ENCODE measurements at places on chromosomes 7 and 10.

DNA sequence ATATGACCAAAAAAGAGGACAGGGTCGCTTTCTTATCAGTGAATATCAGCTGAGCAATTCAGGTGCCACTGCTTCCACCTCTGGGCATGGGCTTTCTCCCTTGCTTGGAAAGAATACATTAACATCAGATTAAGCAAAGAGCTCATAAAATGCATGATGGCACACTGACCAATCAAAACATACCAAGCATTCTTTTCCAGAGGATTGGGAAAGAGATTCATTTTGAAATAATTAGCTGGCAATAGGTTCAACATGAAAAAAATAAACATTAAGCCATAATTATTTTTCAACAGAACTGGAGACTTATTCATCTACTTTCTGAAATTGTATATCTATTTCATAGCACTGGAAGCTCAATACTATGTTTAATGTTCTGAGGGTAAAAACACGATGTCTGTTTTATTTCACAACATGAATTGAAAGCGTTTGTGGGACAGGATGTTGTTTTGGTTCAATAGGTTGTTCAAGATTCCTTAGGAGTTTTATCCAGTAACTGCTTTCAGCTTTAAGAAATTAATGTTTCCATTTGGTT is 53.2 kb downstream of the TFAM start:
- no peak for DNase-seq

GRCh38 chr7:117383483-117384189 is 43.7 kb downstream of the ASZ1 start:
- DNase-seq, result no peak

DNA sequence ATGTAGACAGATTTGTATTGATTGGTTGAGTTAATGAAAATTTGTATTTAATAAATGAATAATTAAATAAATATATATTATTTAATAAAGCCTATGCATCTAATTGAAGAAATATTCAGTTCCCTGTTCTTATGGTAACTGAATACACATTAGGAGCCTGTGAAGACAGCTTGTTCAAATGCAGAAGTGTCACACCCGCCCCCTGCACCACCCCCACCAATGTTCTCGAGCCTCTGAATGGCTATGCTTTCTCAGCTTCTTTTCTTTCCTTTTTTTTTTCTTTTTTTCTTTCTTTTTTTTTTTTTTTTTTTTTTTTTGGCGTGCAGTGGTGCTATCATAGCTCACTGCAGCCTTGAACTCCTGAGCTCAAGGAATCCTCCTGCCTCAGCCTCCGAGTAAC is 38.3 kb upstream of the PARD3 start:
- no peak for DNase-seq

DNA sequence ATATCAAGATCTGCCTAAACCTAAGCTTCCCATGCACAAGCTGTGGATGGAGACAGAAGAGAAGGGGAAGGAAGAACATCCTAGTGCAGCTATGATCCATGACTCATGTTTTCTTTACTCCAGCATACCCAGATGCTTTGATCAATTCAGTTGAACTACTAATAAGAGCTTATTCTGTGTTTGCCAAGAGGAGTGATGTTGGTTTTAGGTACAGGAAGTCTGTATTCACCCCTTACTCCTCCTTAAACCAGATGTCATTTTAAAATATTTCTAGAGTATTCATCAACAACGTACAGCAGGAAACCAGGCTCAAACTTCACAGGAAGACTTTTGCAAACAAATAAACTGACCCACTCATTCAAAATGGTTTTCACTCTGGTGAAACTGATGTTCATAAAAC is 29.2 kb downstream of the PANK1 start:
- no peak for DNase-seq

DNA sequence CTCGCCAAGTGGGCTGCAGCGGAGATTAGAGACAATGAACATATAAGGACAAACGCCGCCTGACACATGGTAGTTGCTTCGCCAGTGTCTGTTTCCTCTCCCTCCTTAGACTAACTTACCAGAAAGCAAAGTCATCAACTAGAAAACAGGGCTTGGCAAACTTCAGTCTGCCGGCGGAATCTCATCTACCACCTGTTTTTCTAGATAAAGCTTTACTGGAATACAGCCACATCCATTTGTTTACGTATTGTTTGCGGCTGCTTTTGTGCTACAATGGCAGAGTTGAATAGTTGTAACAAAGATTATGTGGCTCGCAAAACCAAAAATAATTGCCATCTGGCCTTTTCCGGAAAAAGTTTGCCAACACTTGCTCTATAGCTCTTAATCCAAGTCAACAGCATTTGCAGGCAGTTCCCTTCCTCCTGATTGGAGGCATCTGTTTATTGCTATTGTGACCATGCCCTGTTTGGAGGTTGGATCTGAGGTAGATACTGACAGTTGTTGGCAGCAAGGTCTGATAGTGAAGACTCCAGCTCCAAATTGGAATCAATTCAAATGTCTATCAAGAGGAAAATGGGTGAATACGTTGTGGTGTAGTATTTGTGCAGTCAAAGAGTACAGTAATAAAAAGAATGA is 260.6 kb downstream of the POU6F2 start:
- no peak for DNase-seq

- DNase-seq, result no peak
Measured at GRCh38 chr7:43906331-43907010, at the start of gene URGCP. Gene URGCP (minus strand): TSS chr7:43906596. CDS start chr7:43906575, 21 bp downstream.

GRCh38 chr10:99143011-99143410 is 92.6 kb downstream of the HPSE2 start:
- no peak for DNase-seq

DNA sequence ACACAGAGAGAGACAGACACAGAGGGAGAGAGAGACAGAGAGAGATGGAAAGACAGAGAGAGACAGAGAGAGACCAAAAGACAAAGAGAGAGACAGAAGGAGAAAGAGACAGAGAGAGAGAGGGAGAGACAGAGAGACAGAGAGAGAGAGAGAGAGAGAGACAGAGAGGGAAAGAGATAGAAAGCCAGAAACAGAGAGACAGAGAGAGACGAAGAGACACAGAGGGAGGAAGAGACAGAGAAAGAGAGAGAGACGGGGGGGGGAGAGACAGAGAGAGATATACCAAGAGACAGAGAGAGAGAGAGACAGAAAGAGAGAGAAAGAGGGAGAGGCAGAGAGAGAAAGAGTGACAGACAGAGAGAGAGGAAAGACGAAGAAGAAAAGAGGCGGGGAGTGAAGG is 10.2 kb downstream of the VSTM4 start:
- no peak for DNase-seq

- DNase-seq, result no peak
Measured at GRCh38 chr10:30995081-30995770, 36.4 kb downstream of the ZNF438 start.

DNA sequence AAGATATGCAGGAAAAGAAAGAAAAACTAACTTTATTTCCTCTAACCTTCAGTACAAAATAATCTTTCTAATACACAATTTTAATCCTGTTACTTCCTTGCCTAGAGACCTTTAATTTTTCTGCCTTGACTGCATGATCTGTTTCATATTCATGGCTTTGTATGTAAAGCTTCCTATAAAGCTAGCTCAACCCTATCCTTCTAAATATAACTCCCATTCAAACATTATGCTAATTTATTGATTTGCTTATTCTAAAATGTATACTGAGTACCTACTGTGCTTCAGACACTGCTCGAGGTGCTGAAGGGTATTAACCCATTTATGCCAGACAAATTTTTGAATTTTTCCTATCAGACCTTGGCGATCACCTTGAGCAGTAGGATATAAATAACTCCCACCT is 47.6 kb downstream of the SEMA3C start:
- no peak for DNase-seq

- no peak for DNase-seq
Measured at GRCh38 chr7:43758822-43759683, 573 bp downstream of the BLVRA start.

- DNase-seq, result no peak
Measured at GRCh38 chr7:106608661-106609060, 52.3 kb downstream of the CCDC71L start.

DNA sequence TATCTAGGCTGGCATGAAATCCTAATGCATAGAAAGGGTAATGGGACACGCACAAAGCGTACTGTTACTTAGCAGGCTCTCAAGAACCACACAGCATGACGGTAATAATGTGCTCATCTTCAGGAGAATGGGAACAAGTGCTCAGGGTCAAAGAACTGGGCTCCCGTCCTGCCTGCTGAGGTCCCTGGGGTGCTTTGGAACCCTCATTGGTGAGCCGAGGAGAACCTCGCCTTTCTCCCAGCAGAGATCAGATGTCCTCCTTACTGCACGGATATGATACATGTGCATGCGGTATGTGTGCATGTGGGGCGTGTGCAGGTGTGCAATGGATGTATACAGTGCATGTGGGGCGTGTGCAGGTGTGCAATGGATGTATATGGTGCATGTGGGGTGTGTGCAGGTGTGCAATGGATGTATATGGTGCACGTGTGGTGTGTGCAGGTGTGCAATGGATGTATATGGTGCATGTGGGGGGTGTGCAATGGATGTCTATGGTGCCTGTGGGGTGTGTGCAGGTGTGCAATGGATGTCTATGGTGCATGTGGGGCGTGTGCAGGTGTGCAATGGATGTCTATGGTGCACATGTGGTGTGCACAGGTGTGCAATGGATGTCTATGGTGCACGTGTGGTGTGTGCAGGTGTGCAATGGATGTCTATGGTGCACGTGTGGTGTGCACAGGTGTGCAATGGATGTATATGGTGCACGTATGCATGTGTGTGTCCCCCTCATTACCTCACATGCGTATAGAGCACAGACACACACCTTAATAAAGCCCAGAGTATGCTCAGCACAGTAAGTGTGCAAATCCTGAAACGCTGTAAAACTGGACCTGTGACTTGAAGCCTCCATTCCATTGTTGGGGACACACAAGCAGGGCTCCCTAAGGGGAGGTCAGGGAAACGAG is 336.3 kb downstream of the PTPRN2 start:
- no peak for DNase-seq

DNA sequence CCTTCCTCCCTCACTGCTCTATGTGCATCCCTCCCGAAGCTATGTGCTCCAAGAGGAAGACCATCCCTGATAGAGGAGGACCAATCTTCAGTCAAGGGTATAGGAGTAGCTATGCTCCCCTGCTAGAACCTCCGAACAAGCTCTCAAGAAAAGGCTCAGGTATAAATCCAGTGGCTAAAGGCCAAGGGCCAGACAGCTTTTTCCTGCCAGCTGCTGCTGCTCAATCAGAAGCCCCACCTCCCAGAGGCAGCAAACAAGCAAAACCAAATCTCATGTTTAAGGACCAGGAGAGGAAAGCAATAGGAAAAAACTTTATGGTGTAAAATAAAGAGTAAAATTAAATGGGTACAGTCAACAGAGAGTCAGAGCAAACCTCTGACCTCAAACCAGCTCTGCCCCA is 187.2 kb downstream of the FGFR2 start:
- DNase-seq, result no peak

DNA sequence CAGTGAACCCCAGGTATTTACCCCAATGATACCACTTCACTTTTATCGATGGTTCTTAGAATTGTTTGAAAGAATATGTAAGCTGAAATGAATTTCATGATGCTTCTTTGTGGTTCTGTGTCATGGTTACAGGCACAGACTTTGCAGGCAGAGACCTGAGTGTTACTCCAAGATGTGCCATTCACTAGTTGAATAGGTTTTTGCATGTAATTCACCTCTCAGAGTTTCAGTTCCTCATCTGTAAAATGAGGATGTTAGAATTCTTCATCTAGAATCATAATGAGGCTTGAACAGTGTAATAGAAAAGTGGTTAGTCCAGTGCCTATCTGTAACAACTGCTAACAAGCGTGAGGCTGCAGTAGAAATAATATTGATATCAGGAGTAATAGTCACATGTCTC is 54.6 kb downstream of the VSTM2A start:
- DNase-seq, result no peak

GRCh38 chr7:77702968-77703472 is 6.8 kb downstream of the RSBN1L start:
- no peak for DNase-seq

DNA sequence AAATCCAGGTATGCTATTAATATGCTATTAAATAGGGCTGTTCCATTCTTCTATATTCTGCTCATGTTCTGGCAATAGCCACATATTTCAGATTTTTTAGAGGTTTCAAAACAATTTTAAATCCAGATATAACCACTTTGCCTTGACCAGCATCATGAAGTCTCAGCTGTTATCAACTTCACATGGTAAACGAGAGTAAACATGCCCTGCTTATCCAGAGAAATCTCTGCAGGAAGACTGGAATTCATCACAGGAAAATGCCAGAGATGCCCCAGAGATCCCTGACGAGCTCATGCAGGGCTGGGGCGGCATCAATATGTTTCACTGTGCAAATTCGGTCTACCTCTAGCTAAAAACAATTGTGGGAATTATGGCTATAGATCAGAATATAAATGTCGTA is 126.5 kb downstream of the FANK1 start:
- no peak for DNase-seq

- no peak for DNase-seq
Measured at GRCh38 chr10:69327463-69328379, 49.4 kb downstream of the HK1 start.

- DNase-seq, result no peak
Measured at GRCh38 chr10:78405231-78405630, 371.6 kb downstream of the RPS24 start.

GRCh38 chr7:158563051-158563450 is 24.6 kb downstream of the PTPRN2 start:
- no peak for DNase-seq

DNA sequence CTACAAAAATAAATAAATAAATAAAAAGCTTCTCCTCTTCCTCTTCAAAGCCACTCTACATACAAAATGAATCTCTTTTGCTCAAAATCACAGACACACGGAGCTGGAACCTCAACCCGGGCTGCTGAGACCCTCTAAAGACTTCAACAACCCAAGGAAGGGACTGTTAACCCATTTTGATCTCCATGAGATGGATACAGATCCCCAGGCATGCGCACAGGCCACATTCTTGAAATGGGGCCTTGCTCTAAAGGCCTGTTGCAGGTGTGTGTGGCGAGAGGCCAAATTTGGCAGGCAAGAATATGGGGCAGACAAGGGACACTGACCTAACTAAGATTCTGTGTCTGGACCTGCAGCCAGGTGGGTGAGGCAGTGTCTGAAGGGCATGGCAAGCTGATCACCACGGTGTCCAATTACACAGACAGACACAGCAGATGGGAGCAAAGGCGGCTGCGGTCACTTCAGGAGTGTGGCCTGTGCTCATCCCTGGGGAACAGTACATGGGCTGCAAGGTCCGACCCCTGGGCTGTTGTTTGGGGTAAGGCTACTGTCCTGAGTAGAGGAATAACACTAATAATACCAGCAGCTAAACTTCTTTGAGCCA is 219.8 kb downstream of the HECW1 start:
- DNase-seq, result no peak
